Glutamatergic neuron (in vitro differentiated cells): ENCODE measurements at places on chromosomes 3 and 15.
A peak's percentile ranks its signal among the peaks of the same experiment; 100 is the strongest.

DNA sequence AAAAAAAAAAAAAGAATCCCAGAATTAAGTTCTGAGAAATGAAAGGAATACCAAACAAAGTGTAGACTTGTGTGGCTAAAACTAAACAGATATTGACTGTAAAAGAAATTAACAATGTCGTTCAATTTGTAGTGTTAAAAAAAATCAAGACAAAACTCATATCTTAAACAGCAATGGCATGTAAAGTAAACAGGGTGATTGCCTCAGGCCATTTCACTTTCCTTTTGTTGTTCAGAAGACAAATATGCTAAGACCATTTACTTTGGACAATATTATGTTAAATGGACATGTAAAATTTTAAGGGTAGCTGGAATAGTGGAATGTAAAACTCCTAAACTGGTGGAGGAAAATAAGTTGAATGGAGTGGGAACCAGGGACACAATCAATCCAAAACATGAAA lies 139.1 kb downstream of the RTP4 start:
- DNase-seq: no peak

GRCh38 chr3:79230266-79230665 lies 537.5 kb downstream of the ROBO1 start:
- no peak for DNase-seq

DNA sequence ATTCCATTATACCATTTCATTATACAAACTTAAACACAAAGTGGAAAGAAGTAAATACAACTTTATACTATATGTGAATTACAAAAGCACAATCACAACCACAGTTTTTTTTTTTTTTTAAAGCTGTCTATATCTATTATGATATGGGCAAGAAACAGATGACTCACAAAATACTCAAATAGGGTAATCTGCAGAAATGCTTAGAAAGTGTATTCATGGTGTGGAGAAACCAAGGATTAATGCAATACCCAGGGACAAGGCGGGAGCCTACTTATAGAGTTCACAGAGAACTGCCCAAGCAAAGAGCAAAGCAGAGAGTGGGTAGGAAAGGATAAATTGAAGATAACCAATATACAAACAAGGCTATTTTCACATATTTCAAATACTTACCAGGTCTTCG lies 332.0 kb downstream of the FHIT start:
- no peak for DNase-seq

DNA sequence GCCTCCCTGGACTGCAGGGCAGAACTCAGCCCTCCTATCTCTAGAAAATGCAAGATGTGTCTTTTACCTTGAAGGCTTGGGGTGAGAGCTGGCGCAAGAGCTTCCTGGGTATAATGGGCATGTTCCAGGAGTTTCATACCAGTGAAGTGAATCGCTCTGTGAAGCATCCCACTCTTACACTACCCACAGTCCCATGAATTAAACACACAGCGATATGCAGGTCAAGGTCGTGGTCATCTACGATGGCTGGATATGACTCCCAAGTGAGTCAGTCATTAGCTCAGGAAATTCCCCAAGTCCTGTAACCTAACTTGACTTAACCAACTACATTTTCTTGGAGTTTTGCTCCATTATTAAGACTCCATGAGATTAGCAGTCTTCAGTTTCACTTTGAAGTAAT lies 439.7 kb downstream of the NTRK3 start:
- DNase-seq: no peak

DNA sequence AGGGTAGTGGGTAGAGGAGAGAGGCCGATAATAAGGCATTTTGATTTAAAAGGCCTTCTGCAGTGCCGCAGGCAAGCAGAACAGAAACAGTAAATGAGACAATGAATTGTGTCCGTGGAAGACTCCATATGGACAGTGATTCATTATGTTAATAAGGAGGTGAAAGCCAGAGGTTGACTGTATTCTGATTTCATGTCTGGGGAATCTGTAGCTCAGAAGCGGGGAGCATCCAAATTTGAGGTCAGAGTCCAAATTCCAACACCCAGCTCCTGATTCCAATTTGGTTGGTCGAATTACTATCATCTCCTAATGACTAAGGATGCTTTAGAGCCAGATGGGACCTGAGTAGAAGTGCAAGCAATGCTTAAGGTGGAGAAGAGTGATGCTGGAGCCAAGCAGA lies 1.0 kb upstream of the TBC1D21 start:
- no peak for DNase-seq

GRCh38 chr3:172319595-172319994 lies 128.7 kb downstream of the GHSR start:
- no peak for DNase-seq

DNA sequence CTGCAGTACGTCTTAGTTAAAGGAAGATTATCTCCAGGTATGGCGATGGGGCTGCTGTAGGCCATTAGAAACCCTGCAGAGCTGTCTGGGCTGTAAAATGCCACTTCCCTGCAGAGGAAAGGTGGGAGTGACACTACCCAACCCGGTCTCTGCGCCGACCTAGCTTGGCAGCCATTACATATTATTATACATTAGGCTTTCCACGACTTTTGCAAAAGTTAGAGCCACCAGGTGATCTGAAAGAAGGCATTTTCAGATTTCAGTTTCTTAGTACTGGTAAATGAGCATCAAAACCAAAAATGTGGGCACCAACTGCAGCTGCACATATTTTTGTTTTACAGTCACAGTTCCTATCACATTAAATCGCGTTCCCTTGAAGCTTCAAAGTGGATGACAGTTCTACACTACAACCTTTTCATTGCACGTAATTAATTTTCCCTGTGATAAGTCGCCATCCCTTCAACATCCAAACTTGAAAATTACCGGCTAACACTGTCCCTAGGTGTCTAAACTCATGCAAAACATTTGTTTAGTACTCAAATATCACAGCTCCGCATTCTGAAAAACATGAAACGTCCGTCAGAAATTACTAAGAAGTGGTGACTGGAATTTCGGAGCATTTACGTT lies 81.4 kb upstream of the CHD2 start:
- no peak for DNase-seq

- no peak for DNase-seq
Observed at GRCh38 chr15:79824136-79824701, 72.6 kb downstream of the MTHFS start.

DNA sequence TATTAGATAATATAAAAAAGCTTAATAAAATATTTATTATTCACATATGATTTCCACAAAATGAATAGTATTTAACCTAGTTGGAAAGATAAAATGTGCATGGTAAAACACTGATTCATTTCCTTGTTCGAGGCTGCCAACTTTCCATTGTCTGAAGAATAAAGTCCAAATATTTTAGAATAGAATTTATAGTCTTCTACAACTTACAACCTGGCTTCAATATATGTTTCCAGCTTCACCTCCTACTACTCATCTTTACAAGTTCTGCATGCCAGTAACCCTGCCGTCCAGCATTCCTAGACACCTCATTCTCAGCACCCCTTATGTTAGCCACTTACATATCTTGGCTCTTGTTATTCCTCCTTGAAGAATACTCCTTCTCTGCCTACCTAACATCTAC lies 244.5 kb downstream of the FGF12 start:
- DNase-seq: no peak

DNA sequence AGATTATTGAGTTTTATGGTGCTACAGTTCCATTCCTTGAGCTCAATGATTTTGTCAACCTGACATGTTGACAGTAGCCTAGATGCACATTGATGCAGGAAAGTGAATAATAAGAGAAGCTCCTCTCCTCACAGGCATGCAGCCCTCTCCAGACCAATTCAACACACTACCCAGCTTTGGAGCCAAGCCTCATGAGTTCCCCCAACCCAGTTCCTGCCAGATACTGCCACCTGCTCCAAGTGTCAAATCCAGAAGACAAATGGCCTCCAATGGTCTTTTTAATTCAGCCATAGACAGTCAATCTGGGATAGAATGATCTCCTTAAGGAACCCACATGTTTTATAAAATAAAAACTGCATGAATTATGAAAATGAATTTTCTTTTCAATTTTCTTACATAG lies 83.7 kb upstream of the ARHGEF3 start:
- DNase-seq: no peak

- no peak for DNase-seq
Observed at GRCh38 chr15:52336529-52336928, 40.9 kb upstream of the MYO5C start.

- no peak for DNase-seq
Observed at GRCh38 chr15:58443308-58443707, 11.5 kb downstream of the LIPC start.

GRCh38 chr3:41436983-41437382 lies 237.7 kb downstream of the CTNNB1 start:
- DNase-seq: no peak

DNA sequence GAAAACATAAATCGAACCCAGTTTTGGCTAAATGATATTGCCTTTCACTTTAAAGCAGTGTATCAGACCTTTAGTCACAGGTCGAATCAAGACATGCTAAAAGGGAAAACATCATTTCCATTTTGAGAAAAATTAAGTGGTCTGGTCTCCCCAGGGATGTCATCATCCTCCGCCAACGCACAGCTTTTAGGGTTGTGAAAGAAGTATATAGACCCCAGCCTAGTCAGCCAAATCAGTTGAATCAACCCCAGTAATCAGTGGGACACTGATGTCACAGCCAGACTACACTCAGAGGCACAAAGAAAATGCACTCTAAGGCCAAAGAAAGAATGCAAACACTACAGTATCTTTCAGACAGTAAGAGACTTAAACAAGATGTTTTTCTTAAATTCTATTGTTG lies 187.4 kb downstream of the ZIC4 start:
- peak; percentile 52 for DNase-seq

GRCh38 chr15:41629463-41629862 lies 30.7 kb upstream of the MGA start:
- no peak for DNase-seq

DNA sequence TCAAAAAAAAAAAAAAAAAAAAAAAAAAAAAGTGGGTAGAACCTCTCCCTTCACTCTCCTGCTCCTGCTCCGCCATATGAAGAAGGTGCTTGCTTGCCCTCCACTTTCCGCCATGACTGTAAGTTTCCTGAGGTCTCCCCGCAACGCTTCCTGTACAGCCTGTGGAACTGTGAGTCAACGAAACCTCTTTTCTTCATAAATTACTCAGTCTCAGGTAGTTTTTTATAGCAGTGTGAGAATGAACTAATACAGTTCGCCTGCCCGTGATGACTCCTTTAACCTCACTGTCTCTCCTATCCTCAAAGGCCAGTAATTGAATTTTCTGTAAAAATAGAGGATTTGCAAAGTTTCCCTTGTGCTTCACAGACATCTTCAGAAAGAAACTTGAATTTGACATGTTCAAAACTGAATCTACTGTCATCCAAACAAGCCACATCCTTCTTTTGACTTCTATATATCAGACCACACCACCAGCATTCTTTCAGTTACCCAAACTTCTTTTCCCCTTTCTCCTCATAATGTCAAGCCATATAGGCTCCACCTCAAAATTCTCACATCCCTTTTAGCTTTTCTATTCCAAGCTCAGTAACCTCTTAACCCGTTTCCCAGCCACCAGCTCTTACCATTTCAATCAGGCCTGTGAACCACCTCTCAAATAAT lies 44.3 kb downstream of the P2RY1 start:
- no peak for DNase-seq

DNA sequence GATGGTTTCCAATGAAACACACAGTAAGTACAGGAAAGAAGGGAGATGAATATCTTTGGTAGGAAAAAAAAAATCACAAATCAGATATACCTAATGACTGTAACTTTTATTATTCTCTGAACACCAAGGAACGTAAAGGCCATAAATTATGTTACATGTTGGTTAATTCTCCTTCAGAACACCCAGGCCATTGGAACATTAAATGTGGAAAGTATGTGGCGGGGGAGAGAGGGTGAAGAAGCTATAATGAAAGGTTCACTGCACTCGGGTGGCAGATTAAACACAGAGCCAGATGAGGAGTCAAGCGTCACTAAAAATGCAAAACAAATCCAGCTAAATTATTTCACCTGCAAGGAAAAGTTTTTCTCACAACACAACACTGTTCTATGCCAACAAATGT lies 193.8 kb downstream of the FHIT start:
- no peak for DNase-seq
